Thoracic aorta (tissue), 2 donors: ENCODE measurements at places on chromosomes 12 and 14. TPM values are rescaled to one million over a fixed set of nuclear protein-coding genes. Genes with fewer than 3 reads are reported as not detected.

Gene FAM186B
- 0.42 TPM for total RNA-seq

Gene LRP1
- 755 TPM for total RNA-seq

DNA sequence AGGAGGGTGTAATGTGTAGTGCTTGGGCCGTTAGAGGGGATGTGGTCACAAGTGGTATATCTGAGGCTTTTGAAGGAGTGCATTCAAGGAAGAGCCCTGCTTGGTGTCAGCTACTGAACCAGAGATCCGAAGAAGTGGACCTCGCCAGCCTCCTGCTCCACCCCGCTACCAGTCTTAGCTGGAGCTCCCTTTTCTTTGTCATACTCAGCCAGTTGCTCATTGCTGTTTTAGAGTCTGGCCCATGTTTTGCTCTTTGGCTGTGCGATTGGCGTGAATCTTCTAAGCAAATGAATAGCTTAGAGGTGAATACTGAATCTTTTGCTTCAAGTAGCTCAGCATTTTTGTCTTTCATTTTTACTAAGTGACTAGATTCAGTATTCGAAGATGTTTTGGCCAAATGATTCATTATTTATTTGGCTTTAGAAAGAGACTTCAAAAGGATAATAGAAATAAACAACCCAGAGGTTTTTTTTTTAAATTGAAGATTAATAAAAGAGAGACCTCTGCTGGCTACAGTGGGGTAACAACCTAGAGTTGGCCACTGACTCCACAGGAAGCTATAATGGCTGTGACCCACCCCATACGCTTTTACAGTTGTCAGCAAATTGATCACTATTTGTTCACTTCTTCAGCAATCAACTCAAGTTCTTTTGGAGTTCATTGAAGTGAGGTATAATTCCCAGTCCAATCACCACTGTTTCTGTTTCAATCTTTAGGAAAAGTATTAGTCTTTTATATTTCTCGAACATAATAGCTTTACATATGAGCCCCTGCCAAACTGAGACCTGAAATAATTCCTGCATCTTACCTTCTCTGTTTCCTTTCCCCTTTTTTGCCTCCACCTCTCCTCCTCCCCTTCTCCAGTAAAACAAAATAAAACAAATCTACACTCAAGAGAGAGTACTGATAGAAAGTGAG lies 19.9 kb downstream of the CDKN1B start:
- peak overlapping the region; percentile 55 for H3K4me3 ChIP-seq
- H3K36me3 ChIP-seq = no peaks in the 10 kb centered on the region
- H3K27me3 ChIP-seq = no peaks in the 10 kb centered on the region
- peak overlapping the region; percentile 64 for H3K27ac ChIP-seq
- H3K4me1 ChIP-seq = no peaks in the 10 kb centered on the region
- no peak for DNase-seq

- H3K27ac ChIP-seq = no peak overlapping the region
- no peaks in the 10 kb centered on the region for H3K36me3 ChIP-seq
- no peaks in the 10 kb centered on the region for H3K4me1 ChIP-seq
- H3K4me3 ChIP-seq = no peak overlapping the region
- no peak for DNase-seq
Observed at GRCh38 chr12:65622056-65622455, 202.2 kb upstream of the HMGA2 start.

Gene OVCH1
- 3.0 TPM for total RNA-seq

DNA sequence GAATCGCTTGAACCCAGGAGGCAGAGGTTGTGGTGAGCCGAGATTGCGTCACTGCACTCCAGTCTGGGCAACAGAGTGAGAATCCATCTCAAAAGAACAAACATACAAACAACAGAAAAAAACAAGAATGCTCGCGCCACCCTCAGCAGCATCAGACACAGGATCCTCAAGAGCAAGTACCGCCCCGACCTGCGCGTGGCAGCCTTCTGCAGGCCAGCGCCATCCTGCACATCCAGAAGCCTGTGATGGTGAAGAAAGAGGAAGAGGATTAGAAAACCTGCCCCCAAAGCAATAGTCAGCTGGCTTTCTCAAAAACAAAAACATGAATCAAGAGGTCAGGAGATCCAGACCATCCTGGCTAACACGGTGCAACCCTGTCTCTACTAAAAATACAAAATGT lies 30.0 kb upstream of the EID3 start:
- no peaks in the 10 kb centered on the region for H3K36me3 ChIP-seq
- no peak for DNase-seq
- no peak overlapping the region for H3K4me3 ChIP-seq
- no peaks in the 10 kb centered on the region for H3K4me1 ChIP-seq

Gene KSR2
- total RNA-seq = 0.07 TPM

DNA sequence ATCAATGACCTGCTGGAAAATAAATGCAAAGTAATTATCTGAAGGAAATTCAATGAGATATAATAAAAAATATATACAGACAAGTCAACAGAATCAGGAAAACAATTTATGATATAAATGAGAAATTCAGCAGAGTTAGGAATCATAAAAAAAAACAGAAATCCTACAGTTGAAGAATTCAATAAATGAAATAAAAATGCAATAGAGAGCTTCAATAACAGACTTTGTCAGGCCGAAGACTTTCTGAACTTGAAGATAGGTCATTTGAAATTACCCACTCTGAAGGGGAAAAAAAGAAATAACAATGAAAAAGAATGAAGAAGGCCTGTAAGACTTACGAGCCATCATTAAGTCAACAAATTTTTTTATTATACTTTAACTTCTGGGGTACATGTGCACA lies 15.5 kb upstream of the GARIN2 start:
- H3K4me3 ChIP-seq = no peak overlapping the region
- no peak for DNase-seq
- peaks cover 6% of the 10 kb centered on the region for H3K36me3 ChIP-seq

GRCh38 chr12:7638760-7639555 lies 26.8 kb downstream of the APOBEC1 start:
- H3K4me1 ChIP-seq = no peaks in the 10 kb centered on the region
- no peaks in the 10 kb centered on the region for H3K36me3 ChIP-seq
- no peaks in the 10 kb centered on the region for H3K27me3 ChIP-seq
- peak overlapping the region; percentile 56 for H3K4me3 ChIP-seq
- DNase-seq = peak; percentile 45
- H3K27ac ChIP-seq = no peak overlapping the region

- H3K4me3 ChIP-seq = no peak overlapping the region
- H3K27ac ChIP-seq = no peak overlapping the region
- no peaks in the 10 kb centered on the region for H3K4me1 ChIP-seq
- no peak for DNase-seq
- no peaks in the 10 kb centered on the region for H3K27me3 ChIP-seq
- H3K36me3 ChIP-seq = no peaks in the 10 kb centered on the region
Observed at GRCh38 chr14:105894978-105895881, 368.8 kb downstream of the TMEM121 start.

- no peak overlapping the region for H3K4me3 ChIP-seq
- no peaks in the 10 kb centered on the region for H3K27me3 ChIP-seq
- DNase-seq = no peak
- no peak overlapping the region for H3K27ac ChIP-seq
- no peaks in the 10 kb centered on the region for H3K36me3 ChIP-seq
Observed at GRCh38 chr12:55420307-55420962, 5.6 kb upstream of the OR6C76 start.

Gene ADAMTS20
- not detected for total RNA-seq

DNA sequence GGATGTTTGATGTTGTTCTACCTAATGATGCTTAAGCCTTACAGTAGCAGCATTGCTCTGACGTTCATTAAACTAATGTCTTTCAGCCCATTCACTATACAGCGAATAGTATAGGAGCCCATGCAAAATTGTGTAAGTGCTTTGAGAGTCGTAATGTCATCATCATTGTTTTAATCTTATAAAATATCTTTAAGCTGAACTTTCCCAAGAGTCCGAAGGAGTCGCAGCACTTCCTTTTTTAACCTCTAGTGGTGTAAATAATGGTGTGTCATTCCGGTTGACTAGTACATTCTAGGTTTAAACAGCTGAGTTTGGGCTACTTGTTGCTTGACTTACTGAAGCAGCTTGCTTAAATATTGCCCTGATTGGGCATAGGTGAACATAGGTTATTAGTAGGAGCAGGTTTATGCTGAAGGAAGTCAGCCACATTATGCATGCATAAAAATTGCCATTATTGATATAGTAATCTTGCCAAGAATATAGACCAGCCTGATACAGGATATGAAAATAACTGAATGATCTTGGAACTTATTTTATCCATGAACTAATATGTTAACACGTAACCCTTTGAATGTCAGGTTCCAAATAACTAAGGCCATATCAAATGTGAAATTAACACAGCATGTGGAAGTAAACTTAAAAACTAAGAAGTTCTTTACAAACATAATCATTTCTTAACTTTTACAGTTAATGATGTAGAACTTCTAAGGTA lies 2.6 kb downstream of the WNK1 start:
- no peak overlapping the region for H3K27ac ChIP-seq
- H3K4me3 ChIP-seq = peak overlapping the region; percentile 89
- no peak for DNase-seq
- H3K27me3 ChIP-seq = no peaks in the 10 kb centered on the region

- DNase-seq = no peak
- H3K27me3 ChIP-seq = no peaks in the 10 kb centered on the region
- no peaks in the 10 kb centered on the region for H3K36me3 ChIP-seq
- no peaks in the 10 kb centered on the region for H3K4me1 ChIP-seq
- H3K4me3 ChIP-seq = no peak overlapping the region
- H3K27ac ChIP-seq = no peak overlapping the region
Observed at GRCh38 chr12:120276734-120277133, 11.2 kb upstream of the PXN start.

Gene FOXA1
- not detected for total RNA-seq

Gene ULK1
- total RNA-seq = 40.6 TPM

GRCh38 chr12:64039281-64039871 lies 182.7 kb downstream of the KICS2 start:
- peaks cover 3% of the 10 kb centered on the region for H3K4me1 ChIP-seq
- H3K27me3 ChIP-seq = no peaks in the 10 kb centered on the region
- no peak for DNase-seq
- no peaks in the 10 kb centered on the region for H3K36me3 ChIP-seq
- H3K27ac ChIP-seq = no peak overlapping the region

GRCh38 chr12:52903855-52904508 lies 894 bp downstream of the KRT8 start:
- H3K4me1 ChIP-seq = no peaks in the 10 kb centered on the region
- H3K36me3 ChIP-seq = peaks cover 6% of the 10 kb centered on the region

- no peaks in the 10 kb centered on the region for H3K36me3 ChIP-seq
- DNase-seq = no peak
- H3K4me3 ChIP-seq = no peak overlapping the region
- H3K27ac ChIP-seq = no peak overlapping the region
- no peaks in the 10 kb centered on the region for H3K27me3 ChIP-seq
- no peaks in the 10 kb centered on the region for H3K4me1 ChIP-seq
Observed at GRCh38 chr12:92331383-92331782, 185.7 kb upstream of the BTG1 start.

DNA sequence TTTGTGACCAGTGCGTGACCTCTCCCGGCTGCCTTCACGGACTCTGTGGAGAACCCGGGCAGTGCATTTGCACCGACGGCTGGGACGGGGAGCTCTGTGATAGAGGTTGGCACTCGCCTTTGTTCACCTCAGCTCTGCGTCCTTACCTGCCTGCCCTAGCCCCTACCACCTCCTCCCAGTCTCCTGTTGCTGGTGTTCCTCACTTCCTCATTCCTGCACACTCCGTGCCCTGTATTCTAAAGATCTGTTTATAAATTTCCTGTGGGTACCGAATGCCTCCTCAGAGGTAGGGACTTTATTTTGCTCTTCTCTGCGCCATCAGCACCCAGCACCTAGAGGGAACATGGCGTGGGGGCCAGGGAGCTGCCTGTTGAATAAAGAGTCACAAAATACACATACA lies 2.3 kb downstream of the DLK1 start:
- no peak for DNase-seq
- H3K4me3 ChIP-seq = no peak overlapping the region
- no peaks in the 10 kb centered on the region for H3K4me1 ChIP-seq
- no peaks in the 10 kb centered on the region for H3K27me3 ChIP-seq

DNA sequence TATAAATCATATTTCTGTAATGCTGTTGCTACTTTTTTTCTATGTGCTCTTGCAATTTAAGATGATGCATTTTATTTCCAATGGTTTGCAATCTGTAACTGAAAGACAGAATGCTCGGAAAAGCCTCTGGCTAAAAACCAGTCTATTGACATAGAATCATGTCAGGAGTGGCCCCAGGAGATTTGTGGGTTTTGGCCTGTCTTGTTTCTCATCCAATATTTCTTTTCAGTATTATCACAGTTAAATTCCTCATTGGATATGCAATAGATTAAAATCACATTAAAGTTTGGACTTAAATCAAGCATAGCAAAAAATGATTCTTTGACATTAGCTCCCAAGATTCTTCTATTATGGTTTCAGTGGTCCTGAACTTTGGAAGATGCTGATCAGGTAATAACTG lies 19.1 kb upstream of the SLC38A2 start:
- H3K27me3 ChIP-seq = no peaks in the 10 kb centered on the region
- no peak for DNase-seq
- H3K36me3 ChIP-seq = no peaks in the 10 kb centered on the region
- no peak overlapping the region for H3K4me3 ChIP-seq
- peaks cover 53% of the 10 kb centered on the region for H3K4me1 ChIP-seq

Gene MAP1LC3B2
- not detected for total RNA-seq

Gene SLCO1C1
- 4.5 TPM for total RNA-seq

- H3K27ac ChIP-seq = no peak overlapping the region
- no peak overlapping the region for H3K4me3 ChIP-seq
- H3K36me3 ChIP-seq = no peaks in the 10 kb centered on the region
- no peak for DNase-seq
- H3K27me3 ChIP-seq = no peaks in the 10 kb centered on the region
- H3K4me1 ChIP-seq = peaks cover 17% of the 10 kb centered on the region
Observed at GRCh38 chr12:109871668-109872314, 8.6 kb downstream of the GLTP start.

DNA sequence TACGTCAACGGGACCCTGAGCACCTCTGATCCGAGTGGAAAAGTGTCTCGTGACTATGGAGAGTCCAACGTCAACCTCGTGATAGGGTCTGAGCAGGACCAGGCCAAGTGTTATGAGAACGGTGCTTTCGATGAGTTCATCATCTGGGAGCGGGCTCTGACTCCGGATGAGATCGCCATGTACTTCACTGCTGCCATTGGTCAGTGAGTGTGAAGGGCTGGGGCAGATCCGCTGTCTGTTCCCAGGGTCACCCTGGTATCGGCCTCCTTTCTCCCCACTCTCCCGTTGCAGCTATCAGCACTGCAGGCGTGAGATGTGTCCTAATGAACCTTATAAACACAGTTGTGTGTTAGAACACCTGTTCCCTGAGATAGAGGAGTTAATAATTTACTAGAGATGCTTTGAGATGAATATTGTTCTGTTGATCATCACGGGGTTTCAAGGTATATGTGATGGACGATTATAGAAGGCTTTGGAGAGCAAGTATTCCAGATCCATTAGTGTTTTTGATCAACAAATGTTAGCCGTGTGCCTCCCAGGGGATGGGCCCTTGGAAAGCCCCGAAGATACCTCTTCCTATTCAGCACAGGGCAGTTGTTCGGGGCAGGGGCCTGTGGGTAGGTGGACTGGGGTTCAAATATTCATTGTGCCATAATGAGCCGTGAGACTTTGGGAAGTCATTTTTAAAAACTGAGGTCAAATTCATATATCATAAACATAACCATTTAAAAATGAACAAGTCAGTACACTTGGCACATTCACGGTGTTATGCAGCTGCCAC lies 33.6 kb downstream of the ADGRD1 start:
- no peaks in the 10 kb centered on the region for H3K27me3 ChIP-seq
- no peak overlapping the region for H3K4me3 ChIP-seq
- H3K4me1 ChIP-seq = no peaks in the 10 kb centered on the region
- H3K27ac ChIP-seq = no peak overlapping the region
